ENCODE measurements at places on chromosomes 13 and 19.

DNA sequence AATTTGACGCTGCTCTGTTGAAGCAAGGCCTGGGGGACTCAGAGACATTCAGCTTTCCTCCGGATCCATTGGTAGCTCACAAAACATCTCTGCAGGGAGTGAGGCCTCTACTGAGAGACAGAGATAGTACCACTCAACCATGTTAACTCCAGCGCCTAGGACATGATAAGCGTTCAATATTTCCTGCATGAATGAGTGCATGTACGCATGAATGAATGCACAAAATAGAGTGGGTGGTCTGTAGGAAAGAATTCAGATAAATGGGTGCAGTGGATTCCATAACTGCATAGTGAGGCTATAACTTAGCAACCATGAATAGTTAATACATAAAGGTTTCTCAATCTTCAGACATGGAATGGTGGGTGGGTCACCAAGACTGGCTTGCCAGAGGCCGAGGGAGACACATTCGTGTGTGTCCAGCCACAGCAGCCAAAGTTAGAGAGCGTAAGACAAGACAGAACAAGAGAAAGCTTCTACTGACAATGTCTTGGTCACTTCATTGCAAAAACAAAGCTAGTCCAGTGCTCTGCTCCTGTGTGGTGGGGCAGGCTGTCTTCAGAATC lies 36.3 kb upstream of the RCBTB2 start:
- DNase-seq = no peak

GRCh38 chr13:24684600-24684998 lies 4.4 kb downstream of the ATP12A start:
- DNase-seq = no peak

- DNase-seq = no peak
These were observed 38.3 kb downstream of the NDFIP2 start for GRCh38 chr13:79519255-79519654.

GRCh38 chr13:32126756-32127155 lies 95.2 kb downstream of the FRY start:
- DNase-seq = no peak

GRCh38 chr19:15452111-15453047 lies 2.6 kb upstream of the WIZ start:
- no peak for DNase-seq

DNA sequence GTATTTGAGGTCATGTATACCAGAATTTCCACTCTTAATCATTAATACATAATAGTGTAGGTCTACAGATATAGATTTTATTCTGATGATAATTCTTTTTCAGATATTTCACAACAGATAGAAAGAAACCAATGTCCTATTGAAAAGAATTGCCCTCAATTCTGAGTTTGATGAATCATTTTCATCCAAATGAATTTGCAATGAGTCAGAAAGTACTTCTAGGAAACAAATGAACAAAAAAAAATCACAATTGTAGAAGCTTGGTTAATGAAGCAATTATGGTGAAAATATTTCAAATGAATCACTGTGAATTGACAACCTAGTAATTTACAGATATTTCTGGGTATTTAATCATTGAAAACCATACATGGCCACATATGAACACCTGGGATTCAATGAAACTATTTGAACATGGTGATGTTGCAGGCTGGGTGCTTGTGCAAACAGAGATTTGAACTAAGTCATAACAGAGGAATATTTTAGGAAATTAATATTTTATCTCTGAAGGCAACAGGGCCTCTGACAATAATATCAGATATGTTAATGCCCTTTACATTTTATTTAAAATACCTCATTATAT lies 360.9 kb downstream of the SLITRK5 start:
- DNase-seq = no peak

DNA sequence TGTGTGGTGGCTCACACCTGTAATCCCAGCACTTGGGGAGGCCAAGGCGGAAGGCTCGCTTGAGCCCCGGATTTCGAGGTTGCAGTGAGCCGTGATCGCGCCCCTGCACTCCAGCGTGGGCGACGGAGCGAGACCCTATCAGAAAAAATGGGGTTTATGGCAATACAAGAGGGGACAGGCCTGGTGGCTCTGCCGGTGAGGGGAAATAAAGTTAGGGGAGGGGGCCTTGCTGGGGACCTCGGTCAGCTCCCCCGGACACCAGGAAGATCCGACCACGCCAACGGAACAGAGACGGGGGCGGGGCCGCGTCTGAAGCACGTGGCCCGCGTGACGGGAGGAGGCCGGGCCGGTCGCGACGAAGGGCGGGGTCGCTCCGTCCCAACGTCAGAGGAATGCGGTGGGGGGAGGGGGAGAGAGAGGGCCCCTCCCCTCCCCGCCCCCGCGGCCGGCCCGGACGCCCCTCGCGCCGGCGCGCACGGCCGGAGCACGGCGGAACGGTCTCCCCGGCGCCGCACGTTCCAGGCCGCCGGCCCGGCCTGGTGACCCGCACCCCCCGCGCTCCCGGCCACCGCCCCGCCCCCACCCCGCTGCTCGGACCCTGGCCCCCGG lies 1.9 kb upstream of the HNRNPL start:
- peak; percentile 95 for DNase-seq

- no peak for DNase-seq
These were observed 18.1 kb downstream of the PGLS start for GRCh38 chr19:17529239-17530158.

DNA sequence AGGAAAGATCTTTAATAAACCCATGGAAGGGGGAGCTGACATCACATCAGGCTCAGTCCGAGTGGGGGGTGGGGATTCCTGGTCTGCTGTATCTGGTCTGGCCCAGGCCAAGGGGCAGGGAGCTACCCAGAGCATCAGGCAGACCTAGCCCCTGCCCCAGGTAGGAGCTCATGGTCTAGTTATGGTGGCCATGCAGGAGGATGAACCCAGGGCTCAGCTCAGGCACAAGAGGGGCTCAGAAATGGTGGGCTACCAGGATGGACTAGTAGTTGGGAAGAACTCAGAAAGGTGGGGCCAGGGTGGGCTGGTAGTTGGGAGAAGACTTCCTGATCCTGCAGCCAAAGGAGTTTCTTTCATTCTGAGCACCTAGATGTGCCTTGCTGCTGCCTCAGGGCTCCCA lies 14.3 kb downstream of the VSTM2B start:
- DNase-seq = no peak

DNA sequence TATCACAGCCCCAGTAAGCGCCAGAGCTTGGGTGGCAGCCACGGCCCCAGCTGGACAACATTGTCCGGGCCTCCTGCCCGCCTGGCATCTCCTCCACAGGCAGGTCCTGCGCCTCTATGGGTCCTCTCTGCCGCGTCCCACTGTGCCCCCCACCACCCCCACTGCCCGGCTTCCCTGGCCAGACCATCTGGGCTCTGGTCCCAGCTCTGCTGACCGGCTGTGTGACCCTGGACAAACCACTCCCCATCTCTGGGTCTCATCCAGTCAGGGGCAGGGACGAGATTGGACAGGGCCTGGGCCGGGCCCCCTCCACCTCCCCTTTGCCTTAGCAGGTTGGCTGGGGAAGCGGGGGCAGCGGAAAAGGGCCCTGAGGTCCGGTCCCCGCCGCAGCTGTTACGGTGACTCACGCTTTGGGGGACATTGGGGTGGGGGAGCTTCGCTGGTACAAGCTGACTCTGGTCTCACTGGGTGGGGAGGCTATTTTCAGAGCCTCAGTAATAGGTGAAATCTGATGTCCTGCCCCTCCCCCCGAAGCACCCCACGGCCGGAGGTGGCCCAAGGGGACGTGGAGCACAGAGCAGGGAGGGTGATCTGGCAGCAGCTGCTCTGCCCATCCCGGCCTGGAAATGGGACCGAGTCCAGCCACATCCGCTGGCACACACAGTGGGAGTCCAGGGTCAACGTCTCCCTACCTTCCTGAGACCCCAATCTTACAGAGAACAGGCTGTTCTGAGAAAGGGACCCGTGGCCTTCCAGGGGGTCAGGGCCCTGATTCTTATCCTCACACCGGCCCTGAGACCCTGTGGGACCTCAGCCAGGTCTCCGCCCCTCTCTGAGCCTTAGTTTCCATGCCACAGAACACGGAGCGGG lies 9.1 kb downstream of the NFIC start:
- DNase-seq = no peak

GRCh38 chr13:74243637-74244526 lies 109.7 kb upstream of the KLF12 start:
- no peak for DNase-seq

- no peak for DNase-seq
These were observed 13.1 kb downstream of the EPS15L1 start for GRCh38 chr19:16458391-16459341.

- DNase-seq = no peak
These were observed 56.4 kb upstream of the MBNL2 start for GRCh38 chr13:97165502-97166425.

- no peak for DNase-seq
These were observed 3.3 kb downstream of the P2RY11 start for GRCh38 chr19:10114651-10115391.

- peak; percentile 70 for DNase-seq
These were observed 367 bp downstream of the MFSD12 start for GRCh38 chr19:3556978-3557460.

GRCh38 chr13:75327135-75327510 lies 154.8 kb downstream of the TBC1D4 start:
- DNase-seq = peak; percentile 8

GRCh38 chr19:51651216-51651846 lies 4.7 kb upstream of the SIGLEC14 start:
- DNase-seq = no peak

- DNase-seq = no peak
These were observed 397.6 kb downstream of the LIG4 start for GRCh38 chr13:107817647-107818287.

- DNase-seq = no peak
These were observed 498.9 kb upstream of the SLITRK5 start for GRCh38 chr13:87172166-87172835.

GRCh38 chr19:33240181-33240771 lies 14.6 kb upstream of the SLC7A10 start:
- no peak for DNase-seq

DNA sequence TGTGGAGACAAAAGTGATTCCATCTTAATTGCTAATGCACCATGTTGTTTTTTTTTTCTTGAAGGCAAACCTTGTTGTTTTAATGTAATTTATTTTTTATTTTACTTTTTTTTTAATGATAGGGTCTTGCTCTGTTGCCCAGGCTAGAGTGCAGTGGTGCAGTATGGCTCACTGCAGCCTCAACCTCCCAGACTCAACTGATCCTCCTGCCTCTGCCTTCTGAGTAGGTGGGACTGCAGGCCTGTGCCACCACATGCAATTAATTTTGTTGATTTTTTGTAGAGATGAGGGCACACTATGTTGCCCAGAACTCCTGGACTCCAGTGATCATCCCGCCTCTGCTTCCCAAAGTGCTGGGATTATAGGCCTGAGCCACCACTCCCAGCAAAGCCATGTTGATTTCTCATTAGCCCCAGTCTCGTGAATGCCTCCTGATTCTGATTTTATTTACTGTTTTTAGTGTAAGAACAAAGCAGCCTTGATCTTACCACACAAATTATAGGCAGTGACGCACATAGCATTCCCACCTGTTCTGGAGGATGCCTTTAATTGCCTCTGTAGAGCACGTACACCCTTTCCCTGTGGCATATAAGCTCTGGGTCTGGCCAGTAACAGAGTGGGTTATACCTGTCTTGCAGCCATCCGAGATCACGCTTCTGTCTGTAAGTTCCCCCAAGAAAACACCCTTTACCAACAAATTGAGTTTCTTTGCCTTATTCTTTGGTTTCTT lies 150.4 kb downstream of the GGACT start:
- no peak for DNase-seq

DNA sequence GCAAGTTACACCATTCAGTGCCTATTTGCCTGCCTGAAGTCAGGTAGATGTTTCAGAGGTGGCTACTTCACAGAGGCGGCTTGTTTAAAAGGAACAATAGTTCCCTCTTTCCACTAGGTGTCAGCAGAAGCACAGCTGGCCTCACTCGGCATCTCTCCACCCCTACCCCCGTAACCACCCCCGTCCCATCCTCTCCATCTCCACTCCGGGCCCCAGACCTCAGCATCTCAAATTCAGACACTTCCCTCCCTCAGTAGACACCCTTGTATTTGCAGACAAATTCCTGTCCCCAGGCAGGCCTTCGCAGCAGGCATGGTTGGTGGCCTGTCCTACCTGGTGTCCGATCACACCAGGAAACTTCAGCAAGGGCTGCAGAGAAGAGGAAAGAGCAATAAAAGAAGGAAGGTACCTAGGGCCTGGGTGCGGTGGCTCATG lies 9.1 kb upstream of the DPP9 start:
- peak; percentile 42 for DNase-seq

- DNase-seq = no peak
These were observed 57.5 kb downstream of the ZNF726 start for GRCh38 chr19:23972161-23972560.

DNA sequence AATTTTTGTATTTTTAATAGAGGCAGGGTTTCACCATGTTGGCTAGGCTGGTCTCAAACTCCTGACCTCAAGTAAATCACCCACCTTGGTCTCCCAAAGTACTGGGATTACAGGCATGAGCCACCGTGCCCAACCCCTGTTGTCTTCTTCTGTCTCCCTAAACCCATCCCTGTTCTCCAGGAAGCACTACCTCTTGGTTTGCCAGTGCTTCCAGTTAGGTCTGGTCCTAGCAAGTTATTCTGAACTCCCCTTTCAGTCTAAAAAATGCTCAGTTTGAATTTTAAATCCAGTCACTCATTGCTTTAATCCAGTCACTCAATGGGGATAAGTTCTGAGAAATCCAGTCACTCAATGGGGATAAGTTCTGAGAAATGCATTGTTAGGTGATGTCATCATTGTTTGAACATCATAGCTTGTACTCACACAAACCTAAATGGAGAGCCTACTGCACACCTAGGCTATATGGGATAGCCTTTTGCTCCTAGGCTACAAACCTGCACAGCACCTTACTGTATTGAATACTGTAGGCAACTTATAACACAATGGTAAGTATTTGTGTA lies 8.0 kb upstream of the ATP4A start:
- DNase-seq = no peak

DNA sequence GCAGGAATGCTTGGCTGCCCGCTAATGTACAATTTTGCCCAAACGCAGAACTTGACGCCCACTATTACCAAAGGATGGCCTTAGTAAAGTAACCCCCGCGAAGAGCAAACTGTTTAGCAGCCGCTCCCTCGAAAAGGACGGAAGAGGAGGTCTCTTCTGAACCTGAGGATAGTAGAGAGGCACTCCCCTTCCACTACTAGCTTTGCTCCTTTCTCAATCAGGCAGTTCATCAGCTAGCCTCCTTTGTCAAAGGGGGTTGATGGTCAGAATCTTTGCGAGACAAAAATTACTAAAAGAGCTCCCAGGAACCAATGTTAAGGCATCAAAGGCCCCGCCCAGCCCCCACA lies 534 bp downstream of the CAB39L start:
- DNase-seq = no peak

DNA sequence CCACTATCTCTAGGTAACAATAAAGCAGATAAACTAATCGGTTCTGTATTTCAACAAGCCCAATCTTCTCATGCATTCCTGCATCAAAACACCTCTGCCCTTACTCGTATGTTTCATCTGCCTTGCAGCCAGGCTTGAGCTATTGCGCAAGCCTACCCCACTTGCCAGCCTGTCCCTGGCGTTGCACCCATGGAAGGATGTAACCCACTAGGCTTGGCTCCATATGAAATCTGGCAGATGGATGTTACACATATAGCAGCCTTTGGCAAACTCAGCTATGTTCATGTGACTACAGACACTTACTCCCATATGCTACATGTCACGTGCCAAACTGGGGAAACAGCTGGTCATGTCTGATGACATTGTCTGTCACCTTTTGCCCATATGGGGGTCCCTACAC lies 11.9 kb upstream of the ZNF549 start:
- DNase-seq = no peak

All from CD4-positive, alpha-beta T cell (primary cell).